ENCODE measurements at places on chromosomes 1 and 21. TPM values are rescaled to one million over a fixed set of nuclear protein-coding genes. Genes with fewer than 3 reads are reported as not detected.

The GPR3 gene
- polyA plus RNA-seq: 0.10 TPM

The KCNJ9 gene
- 0.20 TPM for polyA plus RNA-seq

The GUCA2A gene
- polyA plus RNA-seq: not detected

DNA sequence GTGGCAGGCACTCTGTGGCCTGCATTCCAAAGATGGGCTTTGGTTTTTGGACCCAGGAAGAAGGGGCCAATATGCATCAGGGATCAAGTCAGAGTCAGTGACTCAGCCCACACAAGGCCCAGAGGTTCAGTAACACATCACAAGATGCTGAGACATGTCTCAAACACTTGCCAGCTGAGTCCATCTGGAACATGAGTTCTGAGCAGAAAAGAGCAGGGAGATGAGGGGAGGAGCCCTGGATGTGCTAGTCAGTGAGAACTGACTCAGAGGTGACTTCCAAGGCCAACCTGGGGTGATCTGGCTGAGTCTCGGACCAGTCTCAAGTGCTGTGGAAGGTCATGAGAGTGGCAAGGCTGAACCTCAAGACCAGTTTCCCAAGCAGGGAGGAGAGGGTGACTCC lies 150.1 kb downstream of the CDC7 start:
- no peak for DNase-seq

DNA sequence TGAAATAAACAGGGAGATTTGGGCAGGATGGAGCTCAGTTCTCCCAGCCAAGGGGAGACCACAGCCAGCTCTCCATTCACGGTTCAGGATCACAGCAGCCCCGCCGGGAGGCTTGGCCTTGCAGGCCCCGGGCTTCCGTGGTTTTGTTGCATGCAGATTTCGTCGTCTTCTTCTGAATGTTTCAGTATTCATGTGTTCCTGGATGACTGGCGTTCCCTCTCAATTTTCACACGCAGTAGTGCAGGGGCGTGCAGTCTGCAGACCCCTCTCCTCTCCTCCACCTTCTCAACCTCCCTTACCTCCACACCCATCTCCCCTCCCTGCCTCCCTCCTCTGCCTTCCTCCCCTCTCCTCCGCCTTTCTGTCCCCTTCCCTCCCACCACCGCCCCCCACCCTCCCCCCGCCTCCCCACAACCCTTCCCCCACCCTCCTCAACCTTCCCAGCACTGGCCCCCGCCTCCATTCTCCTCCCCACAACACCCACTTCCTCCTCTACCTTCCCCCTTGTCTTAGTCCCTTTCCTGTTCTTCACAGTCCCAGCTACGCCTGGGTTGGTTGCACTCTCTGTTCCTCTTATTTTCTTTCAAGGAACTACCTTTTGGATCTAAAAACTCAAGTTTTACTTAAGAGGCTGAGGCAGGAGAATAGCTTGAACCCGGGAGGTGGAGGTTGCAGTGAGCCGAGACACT lies 8.4 kb upstream of the SLC19A1 start:
- no peak for DNase-seq

- DNase-seq: no peak
Observed at GRCh38 chr1:1630965-1631781, 800 bp upstream of the MMP23B start.

GRCh38 chr1:153659656-153660055 lies 1.2 kb downstream of the SNAPIN start:
- DNase-seq: no peak

GRCh38 chr21:46152927-46153246 lies 2.5 kb downstream of the FTCD start:
- no peak for DNase-seq

- DNase-seq: no peak
Observed at GRCh38 chr1:179976970-179977651, 22.5 kb downstream of the CEP350 start.

GRCh38 chr1:118992868-118993699 lies 4.9 kb upstream of the TBX15 start:
- DNase-seq: no peak

DNA sequence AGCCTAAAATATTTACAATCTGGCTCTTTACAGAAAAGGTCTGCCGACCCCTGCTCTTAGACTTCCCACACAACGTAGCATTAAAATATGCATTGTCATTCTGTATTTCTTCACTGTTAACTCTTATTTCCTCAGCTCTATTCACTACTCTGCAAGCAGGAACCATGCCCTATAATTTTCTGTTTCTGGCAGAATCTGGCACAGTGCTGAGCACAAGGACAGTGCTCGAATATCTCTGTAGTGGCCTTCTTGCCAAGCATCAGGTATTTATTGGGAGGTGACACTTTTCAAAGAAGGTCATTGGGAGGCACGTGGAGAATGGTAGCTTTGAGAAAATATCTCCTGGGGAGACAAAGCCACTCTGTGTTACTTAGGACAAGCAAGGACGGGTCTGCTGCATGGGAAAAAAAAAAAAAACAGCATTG lies 77.9 kb downstream of the PSMG1 start:
- DNase-seq: no peak

GRCh38 chr1:85134583-85135391 lies 66.0 kb downstream of the SYDE2 start:
- DNase-seq: no peak

DNA sequence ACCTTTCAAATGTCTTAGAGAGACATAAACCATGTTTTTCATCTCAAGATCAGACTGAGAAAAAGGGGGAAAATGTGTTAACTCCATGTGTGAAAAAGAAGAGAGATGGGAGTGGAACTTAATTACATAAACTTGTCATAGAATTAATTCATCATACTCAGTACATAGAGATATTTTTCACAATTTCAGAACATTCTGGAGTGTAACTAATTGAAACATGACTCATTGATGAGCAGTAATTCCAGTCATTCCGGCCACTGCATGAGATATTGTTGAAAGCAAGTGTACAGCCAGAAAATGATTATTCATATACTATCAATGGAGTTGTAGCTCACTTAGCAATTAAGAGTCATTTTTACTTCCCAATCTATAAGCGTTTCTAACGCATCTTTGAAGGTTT lies 739.3 kb downstream of the LTN1 start:
- no peak for DNase-seq

Data from naive thymus-derived CD8-positive, alpha-beta T cell (primary cell).